ENCODE measurements at places on chromosomes 11 and 22.
A peak's percentile ranks its signal among the peaks of the same experiment; 100 is the strongest.

GRCh38 chr11:57316017-57316416 is 8.7 kb downstream of the TNKS1BP1 start:
- no peak for DNase-seq

DNA sequence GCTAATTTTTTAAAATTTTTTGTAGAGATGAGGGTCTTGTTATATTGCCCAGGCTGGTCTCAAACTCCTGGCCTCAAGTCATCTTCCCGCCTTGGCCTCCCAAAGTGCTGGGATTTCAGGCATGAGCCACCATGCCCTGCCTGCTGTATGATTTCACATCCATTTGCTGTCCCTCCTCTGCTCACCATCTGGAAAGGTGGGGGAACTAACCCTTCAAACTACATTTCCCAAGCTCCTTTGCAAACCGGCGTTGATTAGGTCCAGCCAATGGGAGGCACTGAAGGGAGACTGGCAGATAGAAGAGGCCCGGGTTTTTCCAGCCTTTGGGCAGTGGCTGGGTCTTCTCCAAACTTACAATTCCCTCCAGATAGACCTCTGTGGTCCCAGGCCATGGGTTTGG is 19.3 kb downstream of the RFPL1 start:
- no peak for DNase-seq

DNA sequence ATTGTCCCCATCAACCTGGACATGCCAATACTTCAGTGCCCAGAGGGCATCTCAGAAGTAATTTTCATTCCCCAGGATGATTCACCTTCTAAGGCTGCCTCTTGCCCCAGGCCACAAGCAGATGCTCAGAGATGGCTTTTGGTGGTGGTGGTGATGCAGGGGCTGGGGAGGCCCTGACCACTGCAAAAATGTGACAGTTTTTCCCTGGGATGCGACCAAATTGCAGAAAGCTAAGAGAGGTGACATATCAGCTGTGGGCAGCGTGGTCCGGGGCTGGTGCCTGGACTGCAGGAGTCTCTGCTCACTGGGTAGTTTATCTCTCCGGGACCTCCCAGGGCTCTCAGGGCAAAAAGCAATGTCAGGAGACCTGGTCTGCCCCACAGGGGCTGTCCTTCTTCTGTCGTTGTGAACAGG is 39.7 kb upstream of the ACCSL start:
- DNase-seq, result peak; percentile 76

- no peak for DNase-seq
Measured at GRCh38 chr22:20653012-20653794, 120.7 kb upstream of the SERPIND1 start.

GRCh38 chr11:75028724-75029123 is 40.0 kb downstream of the NEU3 start:
- DNase-seq, result no peak

DNA sequence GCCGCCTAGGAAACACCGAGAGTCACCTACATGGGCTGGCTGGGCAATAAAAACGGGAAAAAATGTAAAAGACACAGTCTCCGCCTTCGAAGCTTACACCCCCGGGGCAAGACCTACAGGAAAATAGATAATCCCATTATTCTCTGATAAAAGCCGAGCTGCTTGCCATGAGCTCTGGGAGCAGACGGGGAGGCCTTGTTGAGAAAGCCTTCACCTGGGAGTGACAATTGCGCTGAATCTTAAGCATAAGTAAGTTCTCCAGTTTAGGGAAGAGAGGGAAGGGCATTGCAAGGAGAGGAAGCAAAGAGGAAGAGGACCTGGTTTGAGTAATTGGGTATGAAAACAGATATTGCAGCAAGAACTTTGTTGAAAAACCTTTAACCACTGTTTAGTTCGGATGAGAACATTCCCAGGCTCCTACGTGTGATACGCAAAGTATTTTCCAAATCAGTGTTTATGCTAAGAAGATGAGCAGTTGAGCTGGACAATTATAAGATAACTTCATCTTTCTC is 813 bp upstream of the BTBD10 start:
- DNase-seq, result peak; percentile 9

DNA sequence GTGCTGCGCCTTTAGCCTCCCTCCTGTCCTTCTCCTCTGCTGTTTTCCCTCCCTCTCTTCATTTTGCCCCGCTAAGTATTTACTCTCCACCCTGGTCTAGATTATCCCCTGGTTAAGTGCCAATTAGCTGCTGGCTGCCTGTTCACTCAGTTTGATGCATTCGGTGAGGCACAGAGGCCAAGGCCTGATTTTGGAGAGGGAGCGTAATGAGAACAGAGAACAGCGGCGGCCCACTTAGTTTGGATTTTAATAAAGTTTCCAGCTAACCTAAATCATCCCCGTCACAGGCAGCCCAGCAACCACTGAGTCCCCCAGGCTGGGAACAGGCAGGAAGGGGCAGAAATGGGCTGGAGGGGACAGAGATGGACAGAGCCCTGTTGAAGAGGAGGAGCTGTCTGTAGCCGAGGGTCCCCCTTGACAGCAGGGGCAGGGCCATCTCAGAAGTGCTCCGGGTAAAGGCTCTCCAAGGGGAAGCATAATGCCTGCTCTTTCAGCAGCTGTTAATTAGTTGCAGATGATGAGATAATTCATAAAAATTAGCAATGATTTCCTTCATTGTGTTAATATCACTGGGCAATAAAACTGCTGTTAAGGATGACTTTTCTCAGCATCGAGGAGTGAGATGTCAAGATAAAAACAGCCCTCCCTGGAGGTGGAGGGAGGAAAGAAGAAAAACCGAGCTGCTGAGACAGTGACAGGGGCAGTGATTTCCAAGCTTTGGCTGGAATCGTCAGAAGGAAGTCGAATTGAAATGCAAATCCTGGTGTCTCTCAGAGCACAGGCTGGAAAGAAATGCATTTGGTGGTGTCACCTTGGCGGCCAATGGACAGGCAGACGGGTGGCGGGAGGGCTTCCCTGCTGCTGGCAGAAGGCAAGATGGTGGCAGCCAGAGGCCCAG is 170.1 kb downstream of the GRIK4 start:
- no peak for DNase-seq

DNA sequence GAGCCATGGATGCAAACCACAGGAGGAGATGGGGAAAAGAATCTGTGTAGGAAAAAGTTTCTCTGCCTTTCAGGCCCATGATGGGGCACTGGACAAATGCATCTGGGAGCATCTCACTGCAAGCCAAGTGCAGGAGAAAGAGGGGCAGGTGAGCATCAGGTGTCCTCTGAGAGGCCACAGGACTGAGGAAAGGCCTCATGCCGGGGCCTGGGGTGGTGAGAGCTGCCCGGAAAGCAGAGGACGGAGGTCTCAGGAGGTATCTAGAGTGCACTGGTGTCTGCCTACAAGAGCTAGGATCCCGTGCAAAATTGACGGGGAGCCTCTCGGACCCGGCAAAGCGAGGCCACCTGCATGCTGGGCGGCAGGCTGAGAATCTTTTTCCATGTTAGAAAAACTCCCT is 73.9 kb downstream of the CTTN start:
- no peak for DNase-seq

- no peak for DNase-seq
Measured at GRCh38 chr11:73381589-73381988, 5.4 kb downstream of the RELT start.

DNA sequence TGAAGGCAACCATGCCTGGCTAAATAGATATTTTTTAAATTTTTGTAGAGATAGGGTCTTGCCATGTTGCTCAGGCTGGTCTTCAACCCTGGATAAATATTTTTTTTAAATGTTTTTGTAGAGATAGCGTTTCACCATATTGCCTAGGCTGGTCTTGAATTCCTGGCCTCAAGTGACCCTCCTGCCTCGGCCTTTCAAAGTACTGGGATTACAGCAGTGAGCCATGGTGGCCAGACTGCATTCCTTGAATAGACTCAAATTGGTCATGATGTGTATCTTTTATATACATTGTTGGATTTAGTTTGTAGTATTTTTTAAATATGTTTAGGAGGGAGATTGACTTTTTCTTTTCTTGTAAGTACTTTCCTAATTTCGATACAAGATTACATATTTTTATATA is 325.7 kb upstream of the C11orf87 start:
- peak; percentile 85 for DNase-seq

GRCh38 chr11:63099555-63099954 is 44.5 kb downstream of the SLC22A24 start:
- no peak for DNase-seq

DNA sequence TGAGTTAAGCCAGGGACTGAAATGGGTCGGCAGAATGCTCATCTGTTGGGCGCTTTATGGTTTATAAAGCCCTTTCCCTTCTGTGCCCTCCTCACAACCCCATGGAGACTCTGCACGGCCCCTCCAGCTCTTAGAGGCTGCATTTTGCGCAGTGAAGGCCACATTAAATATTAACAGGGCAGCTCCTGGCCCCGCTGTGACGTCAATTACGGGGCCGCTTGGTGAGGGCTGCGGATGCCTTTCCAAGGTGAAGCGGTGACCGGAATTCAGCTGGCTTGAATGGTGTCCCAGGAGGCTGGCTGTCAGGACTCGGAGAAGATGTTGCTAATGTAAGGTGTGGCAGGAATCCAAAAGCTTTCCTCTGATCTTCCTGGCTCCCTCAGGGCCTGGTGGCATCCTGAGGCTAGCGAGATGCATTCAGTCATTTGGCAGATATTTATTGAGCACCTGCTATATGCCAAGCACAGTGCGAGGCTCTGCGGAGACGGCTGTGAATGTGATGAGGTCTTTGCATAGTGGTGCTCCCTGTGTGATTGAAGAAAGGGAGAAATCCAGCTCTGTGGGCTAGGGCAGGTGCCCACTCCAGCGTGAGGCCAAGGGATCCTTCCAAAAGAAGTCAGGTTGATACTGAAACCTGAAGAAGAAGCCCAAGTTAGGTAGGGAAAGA is 10.4 kb upstream of the YWHAH start:
- no peak for DNase-seq

GRCh38 chr11:73200256-73200655 is 17.8 kb upstream of the P2RY2 start:
- peak; percentile 9 for DNase-seq

GRCh38 chr11:66044757-66045156 is 4.2 kb downstream of the GAL3ST3 start:
- DNase-seq, result no peak

GRCh38 chr11:13475091-13475490 is 12.1 kb upstream of the BTBD10 start:
- no peak for DNase-seq

DNA sequence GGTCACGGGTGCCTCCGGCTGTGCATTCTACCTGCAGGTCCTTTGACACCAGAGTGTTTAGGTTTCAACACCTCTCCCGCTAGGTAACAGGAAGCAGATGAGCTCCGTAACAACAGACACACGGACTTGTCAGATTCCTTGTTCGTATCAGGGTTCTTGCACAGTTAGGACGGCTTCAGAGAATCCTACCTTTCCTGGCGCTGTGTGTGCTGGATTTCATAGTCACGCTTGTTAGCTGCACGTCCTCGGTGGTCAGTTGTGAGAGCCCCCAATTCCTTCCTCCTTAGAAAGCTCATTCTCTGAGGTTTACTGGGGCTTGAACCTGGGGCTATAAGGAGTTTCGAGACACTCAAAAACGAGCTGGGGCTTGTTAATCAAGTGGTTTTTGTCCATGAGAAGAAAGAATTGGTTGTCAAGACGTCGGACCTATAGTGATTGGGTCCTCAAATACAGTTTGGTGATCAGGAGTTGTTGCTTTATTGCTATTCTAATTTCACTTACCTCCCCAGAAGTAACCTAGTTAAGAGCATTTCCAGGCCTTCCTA is 664 bp downstream of the DDB2 start:
- peak; percentile 89 for DNase-seq

- DNase-seq, result no peak
Measured at GRCh38 chr11:117444711-117445658, 117.3 kb downstream of the CEP164 start.

DNA sequence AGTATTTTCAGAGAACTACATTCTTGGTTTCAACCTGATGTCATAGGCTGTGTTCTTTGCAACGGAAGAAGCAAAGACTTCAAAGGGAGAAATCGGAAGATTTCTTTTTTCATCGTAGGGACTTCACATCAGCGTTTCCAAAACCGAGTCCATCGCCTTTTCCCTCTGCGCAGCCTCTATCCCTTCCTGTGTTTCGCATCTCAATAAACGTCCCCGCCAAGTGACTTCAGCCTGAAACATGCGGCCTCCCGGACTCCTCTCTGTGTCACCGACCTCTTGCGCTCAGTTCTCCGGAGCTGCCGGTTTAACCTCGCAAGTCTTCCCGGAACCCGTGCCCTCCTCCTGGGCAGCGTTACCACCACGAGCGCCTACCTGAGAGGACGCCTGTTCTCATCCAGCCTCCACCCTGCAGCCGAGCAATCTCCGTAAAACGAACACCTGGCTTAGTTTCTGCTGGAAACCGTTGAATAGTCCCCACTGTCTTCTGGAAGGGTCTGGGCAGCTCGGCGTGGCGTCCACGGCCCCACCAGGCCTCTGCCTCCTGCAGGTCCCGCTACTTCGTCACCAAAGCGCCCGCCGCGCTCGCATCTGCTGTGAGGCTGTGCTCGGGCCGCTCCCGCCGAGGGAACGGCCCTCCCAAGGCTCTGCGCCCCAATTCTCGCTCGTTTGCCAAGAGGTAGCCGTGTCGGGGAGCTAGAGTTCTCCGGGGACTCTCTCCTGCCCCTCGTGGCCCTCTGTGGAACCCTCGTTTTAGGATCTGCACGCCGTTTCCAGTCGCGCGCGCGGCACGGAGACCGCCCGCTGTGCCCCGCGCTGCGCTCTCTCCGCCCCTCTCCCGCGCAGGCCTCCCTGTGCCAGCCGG is at the start of gene GLB1L3:
Gene GLB1L3 (plus strand): TSS at position 846 of the 862 bp plus-strand sequence. CDS start 362 bp downstream, outside the sequence.
- no peak for DNase-seq

- DNase-seq, result no peak
Measured at GRCh38 chr11:65221026-65221425, 39.3 kb downstream of the CAPN1 start.

DNA sequence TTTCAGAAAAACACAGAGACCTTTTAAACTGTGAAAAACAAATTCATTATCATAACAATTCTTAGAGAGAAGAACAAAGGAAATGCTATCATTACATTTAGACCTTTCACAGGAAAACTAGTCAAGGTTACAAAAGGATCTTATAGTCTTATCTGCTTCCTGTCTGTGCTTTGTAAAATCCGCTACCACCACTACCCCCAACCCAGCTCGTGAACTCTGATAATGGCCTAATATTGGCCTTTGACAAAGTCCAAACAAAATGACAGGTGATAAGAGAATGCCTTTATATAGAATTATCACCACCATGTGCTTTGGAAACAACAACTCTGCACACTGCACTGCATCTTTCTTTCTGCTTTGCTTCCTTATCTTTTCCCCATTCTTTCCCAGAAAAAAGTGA is 272.5 kb downstream of the SBF2 start:
- DNase-seq, result no peak

GRCh38 chr11:117000014-117000737 is 98.1 kb downstream of the SIK3 start:
- peak; percentile 46 for DNase-seq

Measured in trophoblast cell (in vitro differentiated cells and primary cell).